ENCODE measurements at places on chromosomes 4 and X.

GRCh38 chr4:13142726-13143125 is 341.4 kb downstream of the RAB28 start:
- DNase-seq: no peak

- DNase-seq: no peak
Observed at GRCh38 chr4:101471201-101471600, 123.9 kb upstream of the PPP3CA start.

DNA sequence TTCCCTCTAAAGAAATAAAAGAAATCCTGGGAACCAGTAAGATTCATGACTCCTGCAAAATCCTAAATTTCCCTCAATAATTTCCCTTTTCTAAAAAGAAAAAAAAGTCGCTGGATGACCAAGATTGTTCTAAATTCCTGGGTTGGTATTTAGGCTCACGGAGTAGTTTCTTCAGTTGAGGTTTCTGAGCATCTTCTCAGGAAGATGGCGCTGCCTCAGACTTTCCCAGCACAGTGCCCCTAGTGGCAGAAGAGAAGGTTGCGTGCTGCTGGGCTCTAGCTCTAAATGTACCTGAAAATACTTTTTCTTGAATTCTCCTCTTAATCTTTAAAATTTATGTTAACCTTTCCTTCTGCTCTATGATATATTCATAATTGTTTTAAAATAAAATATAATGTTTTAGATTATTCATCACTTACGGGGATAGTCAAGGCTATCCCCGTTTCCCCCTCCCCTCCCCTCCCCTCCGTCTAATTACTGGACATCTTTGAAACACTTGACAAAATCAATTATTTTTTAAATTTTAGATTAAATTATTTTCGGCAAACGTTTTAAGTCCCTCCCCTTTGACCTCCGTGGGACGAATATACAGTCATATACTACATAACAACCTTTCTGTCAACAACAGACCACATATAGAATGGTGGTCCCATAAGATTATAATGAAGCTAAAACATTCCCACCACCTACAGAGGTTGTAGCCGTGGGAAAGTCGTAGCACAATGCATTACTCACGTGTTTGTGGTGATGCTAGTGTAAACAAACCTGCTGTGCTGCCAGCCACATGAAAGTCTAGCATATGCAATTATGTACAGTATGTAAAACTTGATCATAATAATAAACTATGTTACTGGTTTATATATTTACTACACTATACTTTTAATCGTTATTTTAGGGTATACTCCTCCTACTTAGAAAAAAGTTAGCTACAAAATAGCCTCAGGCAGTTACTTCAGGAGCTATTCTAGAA is 41.0 kb upstream of the GATB start:
- peak; percentile 31 for DNase-seq

GRCh38 chrX:10203617-10204016 is 46.8 kb downstream of the CLCN4 start:
- DNase-seq: no peak

DNA sequence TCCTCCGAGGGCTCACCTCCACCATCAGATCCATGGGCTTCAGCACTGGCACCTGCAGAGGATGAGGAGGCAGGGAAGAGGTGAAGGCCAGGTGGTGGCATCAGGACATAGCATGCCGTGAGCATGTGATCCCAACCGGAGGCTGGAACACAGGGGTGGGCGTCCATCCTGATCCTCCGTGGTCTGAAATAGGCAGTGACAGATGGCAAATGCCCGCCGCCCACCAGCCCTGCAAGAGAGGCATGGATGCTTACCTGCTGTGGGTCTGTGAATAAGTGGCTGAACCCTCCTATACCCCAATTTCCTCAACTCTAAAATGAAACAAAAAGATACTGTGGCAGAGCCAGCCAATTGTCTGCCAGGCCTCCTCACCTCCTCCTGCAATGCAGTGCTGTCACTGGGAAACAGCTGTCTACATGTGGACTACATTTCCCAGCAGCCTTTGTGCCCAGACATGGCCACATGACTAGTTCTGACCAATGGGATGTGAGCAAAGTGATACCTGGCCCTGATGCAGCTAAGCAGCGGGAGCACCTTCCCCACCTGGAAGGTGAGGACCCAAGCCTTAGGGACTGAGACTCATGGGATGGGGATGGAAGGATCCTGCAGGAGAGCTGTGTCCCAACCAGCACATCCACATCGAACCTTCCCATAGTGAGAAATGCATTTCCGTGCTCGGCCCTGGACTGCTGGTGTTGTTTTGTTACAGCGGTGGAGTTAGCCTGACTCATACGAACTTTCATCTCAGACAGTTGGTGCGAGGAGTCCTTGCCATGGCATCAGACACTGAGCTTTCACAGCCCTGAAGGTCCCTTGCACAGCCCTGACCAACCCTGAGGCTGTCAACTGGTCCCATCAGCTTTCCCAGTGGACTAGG is 99.5 kb downstream of the PPP2R2C start:
- no peak for DNase-seq

DNA sequence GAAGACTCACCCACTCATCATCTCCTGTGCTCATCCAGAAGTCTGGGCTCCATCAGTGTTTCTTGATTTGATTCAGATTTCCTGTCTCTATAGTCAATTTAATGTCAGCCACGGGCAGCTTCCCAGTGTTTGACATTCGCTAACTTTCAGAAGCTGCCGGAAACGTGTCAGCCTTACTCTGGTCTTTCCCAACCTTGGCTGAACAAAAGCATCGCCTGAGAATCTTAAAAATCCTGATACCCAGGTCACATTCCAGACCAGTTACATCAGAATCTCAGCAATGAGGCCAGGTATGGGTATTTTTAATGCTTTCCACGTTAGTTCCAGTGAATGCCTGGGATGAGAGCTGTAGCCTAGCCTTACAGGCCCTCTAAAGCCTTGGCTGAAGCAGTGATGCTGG is 233.8 kb downstream of the FRMPD4 start:
- no peak for DNase-seq

DNA sequence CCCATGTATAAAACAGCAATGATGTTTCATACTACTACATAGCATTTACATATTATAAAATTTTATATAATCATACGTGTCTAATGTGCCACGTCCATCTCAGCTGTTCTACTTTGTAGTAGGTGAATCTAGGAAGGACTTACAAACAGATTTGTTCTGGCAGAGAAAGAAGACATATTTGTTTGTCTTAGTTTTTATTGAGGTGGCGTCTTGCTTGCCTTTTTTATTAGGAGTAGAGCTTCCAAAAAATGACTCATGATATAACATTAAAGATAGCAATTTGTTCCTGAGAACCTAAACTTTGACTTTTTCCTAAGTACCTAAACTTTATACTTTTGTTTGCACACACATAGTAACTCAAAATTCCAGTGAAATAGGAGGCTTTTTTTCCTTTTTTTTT is 64.6 kb downstream of the CLDN22 start:
- DNase-seq: no peak

DNA sequence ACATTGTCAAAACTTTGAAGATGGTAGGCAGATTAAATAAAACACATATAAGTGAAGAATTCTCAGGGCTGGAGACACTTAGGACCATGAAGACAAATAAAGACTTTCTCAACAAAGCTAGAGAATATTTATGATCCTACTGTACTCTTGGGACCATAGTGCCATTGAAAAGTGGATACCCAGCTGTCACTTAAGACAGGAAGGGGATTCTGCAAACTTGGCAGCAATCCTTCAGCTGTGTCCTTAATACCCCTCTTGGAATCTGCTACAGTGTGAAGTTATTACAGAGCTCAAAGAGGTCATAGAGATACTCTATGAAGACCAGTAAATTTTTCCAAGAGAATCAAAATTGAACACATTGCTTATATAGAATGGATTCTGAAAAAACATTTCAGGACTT is 24.3 kb downstream of the PDE5A start:
- DNase-seq: no peak

DNA sequence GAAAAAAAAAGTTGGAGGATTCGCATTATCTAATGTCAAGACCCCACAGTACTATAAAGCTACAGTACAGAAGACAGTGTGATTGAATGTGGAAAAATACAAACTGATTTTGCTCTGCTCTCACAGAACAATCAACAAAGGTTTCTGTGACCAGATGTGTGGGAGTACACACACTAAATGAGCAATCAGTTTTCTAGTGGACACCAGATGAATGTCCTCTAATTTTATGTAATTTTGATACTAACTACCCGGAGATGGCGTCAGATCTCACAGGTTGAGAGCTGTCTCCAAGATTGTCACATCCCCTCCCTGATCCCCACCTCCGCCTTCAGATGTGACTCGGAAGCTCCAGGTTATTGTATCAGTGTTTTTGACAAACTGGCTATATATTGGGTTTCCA is 81.9 kb upstream of the HUWE1 start:
- no peak for DNase-seq

All from activated T-helper 1 cell treated with Interleukin-2 at 50 U/mL for 16 hours (primary cell).